ENCODE measurements at places on chromosomes 11 and 22.

DNA sequence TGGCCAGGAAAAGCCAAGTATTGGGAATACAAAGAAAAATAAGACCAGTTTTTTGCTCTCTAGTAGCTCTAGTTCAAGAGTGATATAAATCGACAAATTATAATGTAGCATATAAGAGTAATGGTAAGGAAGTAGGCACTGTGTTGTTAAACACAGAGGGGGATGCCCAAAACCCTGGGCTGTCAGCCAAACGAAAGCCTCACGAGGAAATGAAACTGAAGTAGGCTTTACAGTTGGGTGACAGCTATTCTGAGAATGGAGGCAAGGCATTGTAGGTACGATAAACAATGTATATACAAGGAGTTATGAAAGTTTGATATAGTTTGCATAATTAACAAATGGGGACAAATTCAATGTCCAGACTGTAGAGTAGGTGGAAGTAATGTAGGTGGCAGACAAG is 176.4 kb downstream of the FAM181B start:
- DNase-seq = no peak

DNA sequence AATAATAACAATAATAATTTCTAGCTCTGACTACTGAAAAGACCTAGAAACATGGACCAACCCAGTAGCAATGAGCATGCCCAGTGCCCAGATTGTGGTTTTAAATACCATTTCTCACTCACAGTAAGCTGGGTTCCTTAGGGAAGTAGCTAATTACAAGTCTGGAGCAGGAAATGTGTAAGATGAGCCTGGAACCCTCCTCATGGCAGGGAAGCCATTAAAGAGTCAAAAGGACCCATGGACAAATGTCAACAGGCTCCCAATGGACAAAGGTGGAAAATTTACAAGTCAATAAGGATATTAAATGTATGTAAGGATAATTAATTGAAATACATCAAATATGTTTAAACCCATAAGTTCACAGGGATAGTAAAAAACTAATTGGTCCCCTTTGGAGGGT is 10.6 kb upstream of the CSNK2A3 start:
- no peak for DNase-seq

DNA sequence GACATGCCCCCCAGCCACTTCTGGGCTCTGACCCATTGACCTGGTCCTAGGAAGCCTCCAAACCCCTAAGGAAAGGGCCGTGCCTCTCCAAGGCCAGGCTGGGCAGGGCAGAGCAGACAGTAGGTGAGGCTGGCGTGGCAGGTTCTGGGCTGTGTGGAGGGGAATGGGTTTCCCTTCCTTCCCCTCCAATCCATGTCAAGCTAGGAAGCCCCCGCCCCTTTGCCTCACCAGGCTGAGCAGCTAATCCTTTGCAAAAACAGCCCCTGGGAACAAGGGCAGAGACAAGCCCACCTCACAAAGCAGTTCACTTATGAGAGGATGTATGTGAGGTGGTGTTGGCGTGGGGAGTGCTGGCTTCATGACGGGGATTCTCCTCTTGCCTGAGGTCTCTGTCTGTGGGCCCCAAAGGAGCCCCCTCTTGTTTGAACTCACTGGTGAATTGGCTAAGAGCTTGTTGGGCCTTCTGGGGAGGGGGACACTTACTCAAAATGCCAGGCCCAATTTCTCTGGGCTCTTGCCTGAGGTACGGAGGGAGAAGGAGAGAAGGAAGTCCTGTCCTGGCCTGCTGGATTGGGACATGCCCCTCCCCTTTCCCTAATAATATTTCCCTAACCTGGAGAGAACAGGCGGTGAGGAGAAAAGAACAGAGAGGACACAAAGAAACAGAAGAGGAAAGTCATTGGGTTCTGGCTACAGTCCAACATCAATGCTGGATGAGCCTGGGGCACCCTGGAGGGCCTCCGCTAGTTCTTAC is 1.6 kb upstream of the TRIM29 start:
- no peak for DNase-seq

- no peak for DNase-seq
Observed at GRCh38 chr22:49052560-49052959, 775.1 kb downstream of the BRD1 start.

DNA sequence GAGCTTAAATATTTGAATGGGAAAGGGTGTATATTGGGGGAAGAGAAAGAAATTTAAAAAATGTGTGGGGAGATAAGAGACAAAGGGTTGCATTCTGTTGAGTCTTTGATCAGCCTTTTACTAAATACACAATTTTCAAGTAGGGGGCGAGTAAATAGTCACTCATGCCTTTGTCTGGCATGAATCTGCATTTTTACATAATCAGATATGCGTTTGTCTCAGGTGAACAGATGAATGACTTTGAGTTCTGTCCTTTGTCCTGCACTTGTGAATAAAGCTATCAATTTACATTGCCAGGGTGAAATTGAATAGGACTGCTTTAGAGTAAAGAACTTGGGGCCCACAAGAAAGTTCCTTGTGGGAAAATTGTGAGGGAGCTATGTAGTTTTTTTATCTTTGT is 523.6 kb upstream of the LUZP2 start:
- no peak for DNase-seq

- DNase-seq = no peak
Observed at GRCh38 chr11:6632116-6633073, 13.2 kb upstream of the TPP1 start.

DNA sequence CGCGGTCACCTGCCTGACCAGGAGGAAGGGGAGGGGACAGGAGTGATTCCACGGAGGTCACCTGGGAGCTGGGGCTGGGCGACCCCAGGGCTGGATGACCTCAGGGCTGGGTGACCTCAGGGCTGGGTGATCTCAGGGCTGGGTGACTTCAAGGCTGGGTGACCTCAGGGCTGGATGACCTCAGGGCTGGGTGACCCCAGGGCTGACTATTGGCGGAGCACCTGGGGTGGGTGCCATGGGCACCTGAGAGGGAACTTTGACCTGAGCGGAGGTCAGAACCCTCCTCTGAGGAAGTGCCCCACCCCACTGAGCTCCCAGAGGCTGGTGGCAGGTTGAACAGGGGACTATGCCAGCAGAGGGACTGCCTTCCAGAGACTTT is 11.8 kb upstream of the MPPED1 start:
- no peak for DNase-seq

DNA sequence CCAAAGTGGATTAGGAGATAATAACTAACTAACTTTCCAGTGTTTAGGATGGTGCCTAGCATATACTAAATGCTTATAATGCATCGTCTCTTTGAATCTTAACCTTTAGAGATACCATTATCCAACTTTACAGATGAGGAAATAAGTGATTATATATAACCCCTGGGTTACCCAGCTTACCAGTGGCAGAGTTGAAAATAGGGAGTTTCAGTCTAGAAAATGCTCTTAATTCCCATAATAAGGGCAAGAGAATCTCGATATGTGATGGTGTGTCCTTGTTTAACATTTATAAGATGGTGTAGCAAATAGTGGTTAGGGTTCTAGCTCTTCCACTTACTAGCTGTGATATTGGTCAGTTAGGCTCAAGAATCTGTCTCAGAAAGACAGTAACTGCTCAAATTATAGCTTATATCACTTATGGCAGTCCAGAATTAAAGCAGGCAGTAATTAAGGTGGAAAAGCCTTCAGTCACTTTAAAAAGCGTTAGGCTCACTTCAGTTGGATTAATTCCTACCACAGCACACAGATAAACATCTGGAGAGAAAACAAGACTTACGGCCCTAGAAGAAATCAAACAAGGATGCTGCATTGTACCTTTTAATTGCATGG is 6.3 kb downstream of the XBP1 start:
- DNase-seq = no peak

DNA sequence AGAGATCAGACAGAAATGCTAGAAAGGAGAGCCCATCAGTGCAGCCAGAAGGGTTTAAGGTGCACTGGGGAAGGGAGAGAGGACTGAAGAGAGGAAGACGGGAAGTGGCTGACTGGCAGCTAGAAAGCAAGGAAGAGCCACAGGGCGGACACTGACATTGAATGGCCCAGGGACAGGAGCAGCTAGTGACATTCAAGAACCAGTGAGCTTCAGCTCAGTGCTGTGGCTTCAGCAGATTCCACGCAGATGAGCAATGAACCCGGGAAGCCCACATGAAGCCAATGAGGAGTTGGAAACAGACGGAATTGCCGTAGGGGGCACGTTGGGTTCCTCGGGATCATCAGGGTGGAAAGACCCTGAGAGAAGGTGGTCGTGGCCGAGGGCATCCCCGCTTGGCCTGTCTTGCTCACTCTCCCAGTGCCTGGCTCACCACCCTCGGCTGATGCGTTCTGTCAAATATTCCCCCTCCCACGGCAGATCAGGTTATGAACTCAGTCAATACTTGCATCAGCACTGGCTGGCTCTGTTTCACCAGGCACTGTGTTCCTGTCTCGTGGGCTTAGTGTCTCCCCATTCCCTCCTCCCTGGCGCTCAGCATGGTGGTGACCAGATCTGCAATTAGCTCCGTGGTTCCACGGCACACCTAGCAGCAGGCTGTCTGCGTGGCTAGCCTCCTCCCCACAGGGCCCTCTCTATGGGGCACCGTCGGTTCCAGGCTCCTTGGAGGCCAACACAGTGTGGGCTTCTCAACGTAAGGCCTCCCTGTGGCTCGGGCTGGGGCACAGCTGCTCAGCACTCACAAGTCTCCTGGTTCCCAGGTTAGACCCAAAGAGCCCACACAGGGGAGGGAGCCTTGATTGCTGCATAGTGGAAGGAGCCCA is 145.5 kb downstream of the TRIM29 start:
- DNase-seq = peak; percentile 63

DNA sequence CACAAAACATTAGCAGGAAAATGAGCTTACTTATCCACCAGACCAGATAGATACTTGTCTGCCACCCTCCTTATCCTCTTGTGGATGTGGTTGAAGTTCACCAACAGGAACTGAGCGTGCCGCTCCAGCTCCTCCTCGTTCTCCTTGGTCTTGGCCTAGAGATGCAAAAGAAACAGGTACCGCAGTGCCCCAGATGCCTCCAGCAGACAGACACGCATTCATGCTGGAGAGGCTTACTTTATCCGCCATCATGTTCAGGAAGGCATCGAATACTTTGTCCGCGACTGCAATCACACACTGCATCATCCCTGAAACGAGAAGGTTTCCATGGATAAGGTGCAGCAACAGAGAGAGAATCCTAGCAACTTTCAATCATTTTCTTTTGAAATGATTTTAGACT is 21.0 kb upstream of the SERPIND1 start:
- no peak for DNase-seq

- DNase-seq = peak; percentile 59
Observed at GRCh38 chr22:37021710-37022482, 2.4 kb downstream of the MPST start.

DNA sequence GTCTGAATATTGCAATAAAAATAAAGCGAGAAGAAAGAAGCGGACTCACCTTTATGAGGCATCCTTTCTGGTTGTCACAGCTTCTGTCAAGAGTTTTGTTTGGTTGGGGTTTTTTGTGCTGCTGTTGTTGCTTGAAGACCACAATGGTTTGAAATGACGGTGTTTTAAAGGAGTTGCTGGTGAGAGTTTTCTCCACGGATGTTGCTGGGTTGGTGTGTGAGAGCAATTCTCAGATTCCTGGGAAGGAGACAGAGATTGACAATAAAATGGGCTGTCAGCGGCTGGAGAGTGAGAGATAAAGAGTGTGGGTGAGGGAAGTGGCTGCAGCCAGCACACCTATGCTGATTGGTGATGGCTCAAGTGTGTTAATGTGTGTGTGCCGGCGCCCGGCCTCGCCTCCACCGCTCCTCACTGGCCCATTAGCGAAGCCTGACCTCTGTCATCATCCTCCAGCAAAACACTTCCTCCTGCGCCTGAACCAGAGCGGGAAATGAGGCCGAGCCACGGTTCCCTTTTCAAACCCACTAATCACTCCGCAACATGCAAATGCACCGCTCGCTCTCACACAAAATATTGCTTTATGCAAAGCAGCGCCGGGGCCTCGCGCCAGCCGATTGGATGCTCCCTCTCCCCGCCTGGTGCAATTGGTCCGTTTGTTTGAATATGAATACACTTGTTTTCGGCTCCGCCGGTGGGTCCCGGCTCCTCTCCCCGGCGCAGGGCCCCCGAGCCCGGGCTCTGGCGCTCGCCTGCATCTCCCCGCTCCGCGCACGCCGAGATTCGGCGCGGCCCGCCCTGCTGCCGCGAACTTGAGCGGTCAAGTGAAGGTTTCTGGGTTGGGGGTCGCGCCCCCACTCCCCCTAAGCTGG is at the start of gene PAX6:
PAX6 (minus strand) TSS at position 544 of the 869 bp plus-strand sequence. CDS start 4,911 bp downstream, outside the sequence.
- peak; percentile 58 for DNase-seq

DNA sequence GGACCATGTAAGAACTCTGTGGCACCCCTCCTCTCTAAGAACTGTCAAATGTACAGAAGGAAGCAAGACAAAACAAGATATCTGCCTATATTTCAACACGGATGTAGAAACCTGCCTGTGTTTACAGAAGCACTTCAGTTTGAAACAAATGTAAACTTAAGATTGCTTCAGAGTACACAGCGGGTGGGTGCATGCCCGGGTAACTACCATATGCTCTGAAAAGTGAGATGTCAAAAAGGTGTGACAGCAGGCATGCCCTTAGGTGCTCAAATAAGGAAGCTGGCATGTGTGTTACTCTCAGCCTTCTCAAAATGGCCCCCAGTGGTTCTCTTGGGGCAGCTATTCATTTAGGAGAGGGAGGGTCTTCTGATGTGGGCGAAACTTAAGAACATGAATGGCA is 5.2 kb downstream of the ACP2 start:
- no peak for DNase-seq

- DNase-seq = no peak
Observed at GRCh38 chr11:10076458-10077141, 217.4 kb downstream of the SBF2 start.

DNA sequence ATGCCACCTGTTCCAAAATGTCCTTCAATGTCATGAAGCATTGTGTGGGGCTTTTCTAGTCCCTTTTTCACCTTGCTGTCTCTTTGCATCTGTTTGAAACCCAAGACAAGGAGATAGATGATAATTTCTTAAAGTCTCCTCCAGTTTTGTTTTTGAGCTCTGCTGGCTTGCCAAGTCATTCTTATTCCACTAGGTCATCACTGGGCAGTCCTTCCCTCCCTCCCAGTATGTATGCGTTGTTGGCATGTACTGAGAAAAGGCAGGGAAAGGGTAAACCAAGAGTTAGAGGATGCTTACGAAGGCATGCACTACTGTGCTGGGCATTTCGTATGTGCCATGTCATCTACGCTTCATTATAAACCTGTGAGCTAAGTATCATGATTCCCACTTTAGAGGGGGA is 78.6 kb downstream of the PARVA start:
- DNase-seq = no peak

- no peak for DNase-seq
Observed at GRCh38 chr22:40247976-40248375, 70.3 kb downstream of the TNRC6B start.

DNA sequence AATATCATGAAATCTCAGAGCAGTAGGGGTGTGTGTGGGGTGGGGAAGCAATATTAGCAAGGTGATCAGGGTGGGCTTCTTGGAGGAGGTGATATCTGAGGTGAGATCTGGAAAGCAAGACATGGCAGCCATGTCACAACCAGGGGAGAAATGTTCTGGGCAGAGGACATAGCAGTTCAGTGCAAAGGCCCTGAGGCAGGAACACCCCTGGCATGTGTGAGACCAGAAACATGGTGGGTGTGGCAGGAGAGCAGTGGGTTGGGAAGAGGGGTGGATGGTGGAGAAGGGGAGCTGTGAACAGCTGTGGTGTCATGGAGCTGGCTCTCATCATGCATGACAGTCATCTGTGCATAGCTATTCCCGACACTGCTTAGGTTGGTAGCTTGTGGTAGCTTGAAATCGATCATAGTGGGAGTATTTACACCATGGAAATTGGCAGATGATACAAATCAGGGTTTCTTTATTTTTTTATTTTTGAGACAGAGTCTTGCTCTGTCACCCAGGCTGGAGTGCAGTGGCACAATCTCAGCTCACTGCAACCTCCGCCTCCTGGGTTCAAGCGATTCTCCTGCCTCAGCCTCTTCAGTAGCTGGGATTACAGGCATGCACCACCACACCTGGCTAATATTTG is 17.9 kb upstream of the MPPED1 start:
- no peak for DNase-seq

GRCh38 chr22:48402591-48403031 is 1425.1 kb downstream of the BRD1 start:
- no peak for DNase-seq

Data from kidney (tissue), 22 donors.